ENCODE measurements at places on chromosomes 1 and 21.
A peak's percentile ranks its signal among the peaks of the same experiment; 100 is the strongest.

GRCh38 chr1:226635456-226635941 lies 86.9 kb downstream of the STUM start:
- DNase-seq = no peak

DNA sequence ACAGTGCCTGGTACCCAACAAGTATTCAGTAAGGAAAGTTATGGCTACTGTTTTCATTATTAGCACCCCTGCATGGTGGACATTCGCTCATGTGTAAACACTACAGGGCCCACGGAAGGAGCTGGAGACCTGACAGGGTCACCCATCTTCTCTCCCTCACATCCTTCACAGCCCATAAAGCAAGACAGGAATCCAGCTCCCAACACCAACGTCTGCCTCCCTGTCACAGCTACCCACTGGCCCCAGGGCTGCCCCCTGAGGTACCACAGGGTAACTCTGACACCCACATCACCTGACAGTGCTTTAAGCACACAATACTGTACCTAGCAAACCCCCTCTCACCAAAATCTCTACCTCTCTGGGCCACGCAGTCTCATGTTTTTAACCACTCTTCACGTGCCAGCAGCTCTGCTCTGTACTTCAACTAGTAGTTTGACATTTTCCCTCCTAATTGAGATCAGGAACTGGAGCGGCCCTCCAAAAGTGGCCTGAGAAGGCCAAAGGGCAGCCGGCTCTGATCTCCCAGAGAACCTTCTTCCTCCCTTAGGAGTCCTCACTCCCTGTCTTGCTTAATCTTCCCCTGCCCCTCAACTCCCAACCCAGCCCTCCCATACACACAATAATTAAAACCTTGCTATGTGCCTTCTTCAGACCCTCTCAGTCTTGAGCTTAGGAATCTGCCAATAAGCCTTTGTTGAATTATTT lies 76.8 kb downstream of the CD34 start:
- no peak for DNase-seq

DNA sequence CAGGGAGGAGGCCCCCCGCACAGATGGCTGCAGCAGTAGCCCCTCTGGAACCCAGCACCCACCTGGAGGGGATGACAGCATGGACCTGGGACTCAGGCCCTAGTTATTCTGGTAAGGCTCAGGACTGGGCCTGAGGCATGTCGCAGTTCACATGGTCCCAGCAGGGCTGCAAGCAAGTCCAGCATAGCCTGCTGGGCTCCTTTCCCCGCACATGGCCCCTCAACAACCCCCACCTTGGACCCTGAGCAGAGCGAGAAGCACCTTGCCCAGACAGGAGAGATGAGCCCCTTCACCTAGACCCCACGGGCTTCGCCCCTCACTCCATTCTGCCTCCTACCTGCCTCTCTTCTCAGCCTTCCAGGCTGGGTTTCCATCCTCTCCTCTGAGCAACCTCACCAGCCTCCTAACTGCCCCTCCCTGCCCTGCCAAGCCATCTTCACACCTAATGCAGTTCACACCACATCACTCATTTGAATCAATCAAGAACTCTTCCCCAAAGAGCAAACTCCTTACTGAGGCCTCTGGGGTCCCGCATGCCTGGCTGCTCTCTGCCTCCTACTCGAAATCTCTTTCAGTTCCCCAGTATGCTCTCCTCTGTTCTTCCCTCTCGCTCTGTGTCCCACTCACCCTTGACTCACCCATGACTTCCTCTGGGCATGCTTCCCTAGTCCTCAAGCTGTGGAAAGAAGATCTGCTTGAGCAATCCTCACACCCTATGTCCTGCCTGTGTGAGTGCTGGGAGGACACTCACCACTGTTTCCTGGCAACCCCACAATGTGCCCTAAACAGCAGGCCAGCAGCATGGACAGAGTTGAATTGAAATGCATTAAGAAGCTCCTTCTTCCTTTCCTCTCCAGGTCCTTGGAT lies 9.4 kb upstream of the THEMIS2 start:
- DNase-seq = peak; percentile 99

DNA sequence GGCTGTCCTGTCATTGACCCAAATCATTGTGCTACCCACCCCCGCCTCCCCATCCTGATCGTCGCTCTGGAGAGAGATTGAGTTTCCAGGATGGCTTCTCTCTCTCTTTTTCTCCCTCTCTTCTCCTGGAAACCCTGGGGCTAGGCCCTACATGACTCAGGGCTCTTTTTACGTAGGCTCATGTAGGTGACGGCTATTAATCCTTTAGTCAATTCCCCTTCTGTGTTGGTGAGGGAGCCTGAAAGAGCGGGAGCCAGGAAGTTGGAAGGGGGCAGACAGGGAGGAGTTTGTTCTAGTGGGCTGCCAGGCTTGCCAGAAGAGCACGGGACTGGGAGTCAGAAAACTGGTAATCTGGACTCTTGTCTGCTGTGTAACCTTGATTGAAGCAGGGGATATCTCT lies 9.7 kb downstream of the ATP2B4 start:
- DNase-seq = peak; percentile 49

DNA sequence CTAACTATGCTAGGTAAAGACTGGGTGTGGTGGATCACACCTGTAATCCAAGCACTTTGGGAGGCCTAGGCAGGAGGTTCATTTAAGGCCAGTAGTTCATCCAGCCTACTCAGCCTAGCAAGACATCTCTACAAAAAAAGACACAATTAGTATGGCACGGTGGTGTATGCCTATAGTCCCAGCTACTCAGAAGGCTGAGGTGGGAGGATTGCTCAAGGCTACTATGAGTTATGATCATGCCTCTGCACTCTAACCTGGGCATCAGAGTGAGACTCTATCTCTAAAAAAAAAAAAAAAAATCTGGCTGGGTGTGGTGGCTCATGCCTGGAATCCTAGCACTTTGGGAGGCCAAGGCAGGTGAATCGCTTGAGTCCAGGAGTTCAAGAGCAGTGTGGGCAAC lies 21.6 kb downstream of the NUP210L start:
- DNase-seq = no peak

- DNase-seq = peak; percentile 31
These were observed 391 bp upstream of the KIAA1614 start for GRCh38 chr1:180912211-180912800.

- no peak for DNase-seq
These were observed 30.6 kb downstream of the AJAP1 start for GRCh38 chr1:4684864-4685522.

- DNase-seq = no peak
These were observed 390.1 kb downstream of the PRDM2 start for GRCh38 chr1:14090062-14090461.

DNA sequence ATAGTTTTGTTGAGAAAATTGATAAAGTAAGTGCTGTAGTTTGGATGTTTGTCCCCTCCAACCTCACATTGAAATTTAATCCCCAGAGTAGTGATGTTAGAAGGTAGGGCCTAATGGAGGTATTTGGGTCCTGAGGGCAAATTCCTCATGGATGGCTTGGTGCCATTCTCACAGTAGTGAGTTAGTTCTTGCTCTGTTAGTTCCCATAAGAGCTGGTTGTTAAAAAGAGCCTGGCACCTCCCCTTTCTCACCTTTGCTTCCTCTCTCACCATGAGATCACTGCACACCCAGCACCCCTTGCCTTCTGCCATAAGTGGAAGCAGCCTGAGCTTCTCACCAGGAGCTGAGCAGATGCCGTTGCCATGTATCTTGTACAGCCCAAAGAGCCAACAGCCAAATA lies 354.8 kb upstream of the NFIA start:
- DNase-seq = no peak

DNA sequence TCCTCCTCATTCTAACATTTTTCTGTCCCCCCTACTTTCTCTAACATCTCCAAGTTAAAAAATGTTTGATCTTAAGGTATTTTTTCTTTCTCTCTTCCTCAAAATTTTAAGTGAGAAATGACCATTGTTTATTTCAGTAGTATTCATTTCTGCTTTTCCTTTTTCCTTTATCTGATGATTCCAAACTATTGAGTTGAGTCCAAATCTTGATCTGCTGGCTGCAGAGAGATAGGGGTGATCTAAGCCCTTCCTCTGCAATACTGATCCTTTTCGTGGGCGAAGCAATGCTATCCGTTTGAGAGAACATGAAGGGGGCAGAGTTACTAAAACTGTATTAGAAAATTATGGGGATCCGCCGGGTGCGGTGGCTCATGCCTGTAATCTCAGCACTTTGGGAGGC lies 516 bp upstream of the NMNAT2 start:
- DNase-seq = no peak

- DNase-seq = no peak
These were observed 18.2 kb upstream of the CDK18 start for GRCh38 chr1:205486258-205486657.

DNA sequence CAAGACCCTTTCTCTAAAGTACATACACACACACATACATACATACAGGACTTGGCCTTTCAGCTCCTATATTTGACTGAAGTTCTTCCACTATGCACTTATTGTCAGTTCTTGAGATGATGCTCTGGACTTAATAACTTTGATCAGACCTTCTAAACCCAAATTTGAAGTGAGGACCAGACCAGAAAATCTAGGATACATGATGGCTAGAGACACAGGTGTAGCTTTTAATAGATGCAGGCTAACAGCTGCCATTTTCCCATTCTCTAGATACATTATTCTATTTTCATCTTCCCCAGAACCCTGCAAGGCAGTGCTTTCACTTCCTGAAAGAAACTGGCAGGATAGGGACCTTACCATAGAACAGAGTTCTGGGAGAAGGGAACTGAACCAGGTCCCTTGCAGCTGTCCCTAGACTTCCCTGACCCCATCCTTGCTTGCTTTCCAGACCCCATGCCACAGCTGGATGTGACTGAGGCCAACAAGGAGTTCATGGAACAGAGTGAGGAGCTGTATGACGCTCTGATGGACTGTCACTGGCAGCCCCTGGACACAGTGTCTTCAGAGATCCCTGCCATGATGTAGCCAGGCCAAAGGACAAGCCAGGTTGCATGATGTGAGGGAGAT lies 14.9 kb upstream of the RAB42 start:
- DNase-seq = no peak

DNA sequence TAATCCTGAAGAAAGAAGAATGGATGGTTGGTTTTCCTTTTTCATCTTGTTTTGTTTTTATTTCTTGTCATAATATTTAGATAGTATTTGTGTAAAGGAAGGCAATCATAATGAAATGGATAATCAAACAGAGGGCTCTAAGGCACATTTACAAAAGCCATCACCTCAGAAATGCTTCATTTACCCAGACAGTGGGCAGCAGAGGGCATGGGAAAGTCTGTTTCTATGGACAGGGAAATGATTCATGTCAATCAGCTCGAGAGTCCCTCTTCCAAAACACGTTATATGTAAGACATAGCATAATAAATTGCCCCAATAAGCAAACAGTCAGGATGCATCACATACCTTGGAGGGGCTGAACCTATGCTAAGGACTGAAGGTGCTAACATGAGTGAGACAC lies 426.1 kb downstream of the PLPP3 start:
- DNase-seq = no peak

DNA sequence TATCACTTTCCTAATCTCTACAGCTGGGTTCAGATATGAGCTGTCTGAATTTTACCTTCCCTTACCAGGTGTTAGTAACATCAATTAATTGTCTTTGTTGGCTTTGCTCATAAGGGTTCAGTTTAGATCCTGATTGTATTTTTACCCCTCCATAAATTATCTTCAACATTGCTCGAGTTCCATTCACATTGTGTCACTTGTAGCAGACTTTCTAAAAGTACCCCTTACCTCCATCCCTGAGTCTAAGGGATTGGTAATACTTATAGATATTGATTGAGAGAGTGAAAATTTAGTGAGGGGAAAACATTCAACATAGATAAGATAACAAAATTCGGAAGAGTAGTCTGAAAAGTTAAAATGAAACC lies 7.3 kb downstream of the RASAL2 start:
- no peak for DNase-seq

GRCh38 chr1:4767308-4767707 lies 112.9 kb downstream of the AJAP1 start:
- DNase-seq = no peak

GRCh38 chr1:3607703-3608065 lies 3.6 kb downstream of the MEGF6 start:
- DNase-seq = no peak

DNA sequence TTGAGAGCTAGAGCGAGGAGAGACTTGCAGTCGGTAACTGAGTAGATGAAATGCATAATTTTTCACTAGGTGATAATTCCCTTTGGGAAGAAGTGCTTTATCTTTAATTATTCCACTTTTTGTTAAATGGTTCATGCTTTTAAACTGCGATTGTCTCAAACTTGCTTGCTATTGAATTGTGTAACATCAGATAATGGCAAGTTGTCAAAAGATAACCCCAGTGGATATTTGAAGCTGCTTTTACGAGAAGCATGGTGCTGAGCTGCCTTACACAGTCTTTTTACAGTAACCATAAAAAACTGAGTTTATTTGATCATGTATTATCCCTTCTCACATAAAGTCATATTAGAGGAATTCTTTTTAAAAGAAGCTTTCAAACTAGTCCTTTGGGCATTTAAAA lies 30.2 kb downstream of the TMEM50B start:
- peak; percentile 38 for DNase-seq

DNA sequence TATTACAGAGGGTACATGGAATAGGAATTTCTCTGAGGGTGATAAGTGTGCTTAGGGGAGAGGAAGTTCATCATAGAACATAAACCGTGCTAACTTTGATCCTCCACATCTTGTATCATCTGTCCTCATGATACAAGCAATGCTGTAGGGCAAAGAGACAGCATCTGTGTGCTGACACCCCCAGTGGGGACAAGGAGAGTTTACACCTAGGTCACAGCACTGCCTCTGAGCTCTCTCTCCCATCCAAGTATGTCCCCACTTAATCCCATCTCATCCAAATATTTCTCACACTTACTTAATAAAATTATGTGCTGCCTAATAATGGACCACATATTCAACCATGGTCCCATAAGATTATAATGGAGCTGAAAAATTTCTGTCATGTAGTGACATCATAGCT lies 4.3 kb upstream of the TEDDM1 start:
- DNase-seq = no peak

GRCh38 chr1:117260761-117261423 lies 50.2 kb upstream of the VTCN1 start:
- DNase-seq = no peak

DNA sequence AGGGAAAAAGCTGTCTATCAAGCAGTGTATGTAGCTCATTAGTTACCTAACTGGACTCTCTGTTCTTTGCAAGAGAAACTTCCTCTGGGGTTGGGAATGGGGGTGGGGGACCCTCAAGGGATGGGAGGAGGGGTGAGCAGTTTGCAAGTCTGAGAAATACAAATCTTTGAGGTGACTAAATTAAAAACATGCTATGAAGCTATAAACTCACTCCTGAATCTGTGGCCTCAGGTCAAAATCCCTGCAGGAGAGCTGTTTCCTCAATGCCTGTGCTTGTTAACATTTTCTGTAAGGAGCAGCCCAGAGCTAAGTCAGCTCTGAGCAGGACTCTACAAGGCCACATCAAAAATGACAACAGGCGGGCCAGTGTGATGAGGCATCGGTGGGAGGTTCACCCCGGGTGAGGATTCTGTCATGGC lies 32.8 kb upstream of the PTPRC start:
- no peak for DNase-seq
